Sigmoid colon (tissue), 7 donors: ENCODE measurements at places on chromosomes 5 and 9. TPM values are rescaled to one million over a fixed set of nuclear protein-coding genes. Genes with fewer than 3 reads are reported as not detected.

The LHX3 gene
- not detected for polyA plus RNA-seq

The NSMF gene
- polyA plus RNA-seq = 24.0 TPM

The CCDC171 gene
- 1.4 TPM for polyA plus RNA-seq

The ACOT12 gene
- not detected for polyA plus RNA-seq

The BRINP1 gene
- polyA plus RNA-seq = not detected

The PCDHB13 gene
- 0.23 TPM for polyA plus RNA-seq
